ENCODE measurements at places on chromosomes 11 and 22. TPM values are rescaled to one million over a fixed set of nuclear protein-coding genes. Genes with fewer than 3 reads are reported as not detected.

DNA sequence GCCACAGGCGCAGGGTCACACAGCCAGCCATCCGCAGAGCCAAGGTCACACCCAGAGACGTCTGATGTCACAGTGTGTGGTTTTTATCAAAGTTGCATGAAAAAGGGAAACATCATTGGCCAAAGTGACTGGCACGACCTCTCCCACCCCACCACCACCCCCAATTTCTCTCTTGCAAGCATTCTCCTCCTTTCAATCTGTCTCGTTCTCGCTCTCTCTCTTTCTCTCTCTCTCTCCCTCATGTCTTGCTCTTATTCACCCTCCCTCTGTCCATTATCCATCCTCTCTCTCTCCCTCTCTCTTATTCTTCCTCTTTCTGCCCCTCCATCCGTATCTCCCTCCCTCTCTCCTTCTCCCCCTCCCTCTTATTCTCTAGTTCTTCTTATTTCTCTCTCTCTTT lies 40.6 kb downstream of the MN1 start:
- no peak overlapping the region for H3K4me3 ChIP-seq
- DNase-seq: peak; percentile 32
- no peaks in the 10 kb centered on the region for H3K36me3 ChIP-seq
- H3K27me3 ChIP-seq: peaks cover 2% of the 10 kb centered on the region
- H3K27ac ChIP-seq: no peak overlapping the region
- H3K4me1 ChIP-seq: no peaks in the 10 kb centered on the region

GRCh38 chr11:38648604-38649003 lies 2050.6 kb upstream of the RAG2 start:
- no peaks in the 10 kb centered on the region for H3K27me3 ChIP-seq
- H3K27ac ChIP-seq: no peak overlapping the region
- no peak for DNase-seq
- H3K4me3 ChIP-seq: no peak overlapping the region
- H3K4me1 ChIP-seq: no peaks in the 10 kb centered on the region
- no peaks in the 10 kb centered on the region for H3K36me3 ChIP-seq

DNA sequence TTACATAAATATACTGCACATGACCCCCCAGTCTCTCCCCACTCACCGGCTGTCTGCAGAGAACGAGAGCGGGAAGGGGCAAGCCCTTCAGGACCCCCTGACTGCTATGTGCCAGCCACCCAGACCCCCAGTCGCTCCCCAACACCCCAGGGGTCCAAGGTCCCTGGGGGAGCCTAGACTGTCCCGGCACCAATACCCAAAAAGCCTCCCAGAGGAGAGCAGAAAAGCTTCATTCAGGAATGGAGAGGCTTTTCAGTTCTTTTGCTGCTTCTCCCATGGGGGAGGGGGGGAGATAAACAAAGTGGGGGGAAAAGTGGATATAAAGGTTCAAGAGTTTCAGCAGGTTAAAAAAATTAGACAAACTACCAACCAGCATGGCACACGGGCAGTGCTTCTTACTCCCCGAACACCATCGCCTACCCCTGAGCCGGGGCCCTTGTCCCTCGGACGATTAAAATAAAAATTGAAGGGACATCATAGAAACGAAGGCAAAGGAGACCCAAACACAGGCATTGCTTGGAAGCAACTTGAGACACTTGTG lies 1.3 kb downstream of the CSNK1E start:
- peak; percentile 93 for DNase-seq
- H3K4me1 ChIP-seq: peaks cover 54% of the 10 kb centered on the region
- H3K36me3 ChIP-seq: peaks cover 23% of the 10 kb centered on the region
- peak overlapping the region; percentile 94 for H3K27ac ChIP-seq
- H3K4me3 ChIP-seq: peak overlapping the region; percentile 94

DNA sequence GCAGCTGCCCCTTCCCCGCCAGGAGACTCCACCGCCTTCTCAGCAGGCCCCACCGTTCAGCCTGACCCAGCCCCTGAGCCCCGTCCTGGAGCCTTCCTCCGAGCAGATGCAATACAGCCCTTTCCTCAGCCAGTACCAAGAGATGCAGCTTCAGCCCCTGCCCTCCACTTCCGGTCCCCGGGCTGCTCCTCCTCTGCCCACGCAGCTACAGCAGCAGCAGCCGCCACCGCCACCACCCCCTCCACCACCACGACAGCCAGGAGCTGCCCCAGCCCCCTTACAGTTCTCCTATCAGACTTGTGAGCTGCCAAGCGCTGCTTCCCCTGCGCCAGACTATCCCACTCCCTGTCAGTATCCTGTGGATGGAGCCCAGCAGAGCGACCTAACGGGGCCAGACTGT lies 42.6 kb downstream of the PPP2R1B start:
- DNase-seq: no peak
- H3K27ac ChIP-seq: no peak overlapping the region
- H3K27me3 ChIP-seq: no peaks in the 10 kb centered on the region
- peaks cover 69% of the 10 kb centered on the region for H3K36me3 ChIP-seq

- DNase-seq: no peak
- H3K27ac ChIP-seq: no peak overlapping the region
- H3K27me3 ChIP-seq: no peaks in the 10 kb centered on the region
- H3K36me3 ChIP-seq: no peaks in the 10 kb centered on the region
- no peaks in the 10 kb centered on the region for H3K4me1 ChIP-seq
- no peak overlapping the region for H3K4me3 ChIP-seq
These were observed 32.8 kb downstream of the MS4A2 start for GRCh38 chr11:60121264-60121663.

- no peak overlapping the region for H3K27ac ChIP-seq
- no peaks in the 10 kb centered on the region for H3K27me3 ChIP-seq
- no peaks in the 10 kb centered on the region for H3K36me3 ChIP-seq
- peaks cover 27% of the 10 kb centered on the region for H3K4me1 ChIP-seq
These were observed 13.9 kb downstream of the CD82 start for GRCh38 chr11:44579302-44579761.

DNA sequence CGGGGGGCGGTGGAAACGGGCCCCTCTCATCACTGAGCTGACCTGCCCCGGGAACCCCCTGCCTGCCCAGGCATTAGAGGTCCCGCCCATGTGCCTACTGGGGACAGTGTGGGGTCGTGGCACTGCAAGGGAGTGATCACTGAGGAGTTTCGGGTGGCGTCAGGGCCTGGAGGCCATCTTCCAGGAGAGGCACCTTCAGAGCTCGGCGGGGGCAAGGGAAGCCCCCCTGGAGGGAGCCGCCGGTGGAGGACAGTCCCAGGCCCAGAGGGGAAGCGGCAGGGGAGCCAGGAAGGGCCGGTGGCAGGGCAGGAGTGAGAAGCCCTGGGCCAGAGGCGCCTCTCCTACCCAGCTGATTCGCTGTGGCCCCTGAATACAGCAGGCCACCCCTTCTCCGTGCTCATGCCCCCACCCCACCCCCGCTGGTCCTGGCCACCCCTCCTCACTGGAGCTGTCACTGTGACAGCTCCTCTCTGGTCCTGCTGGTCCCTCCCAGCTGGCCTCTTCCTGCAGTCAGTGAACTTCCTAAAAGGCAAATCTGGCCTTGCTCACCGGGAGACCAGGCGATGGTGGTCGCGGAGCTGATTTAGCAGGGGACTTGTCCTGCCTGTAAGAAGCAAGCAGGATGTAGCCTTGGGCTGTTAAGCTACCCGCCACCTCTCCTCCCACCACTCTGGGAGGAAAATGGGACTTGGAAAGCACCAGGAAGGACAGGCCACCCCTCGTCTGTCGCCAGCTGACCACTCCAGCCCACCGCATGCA lies 2.0 kb upstream of the MAPK11 start:
- no peak for DNase-seq
- no peaks in the 10 kb centered on the region for H3K27me3 ChIP-seq
- no peak overlapping the region for H3K27ac ChIP-seq

- H3K4me1 ChIP-seq: peaks cover 13% of the 10 kb centered on the region
- H3K36me3 ChIP-seq: no peaks in the 10 kb centered on the region
- peak overlapping the region; percentile 58 for H3K27ac ChIP-seq
- no peak for DNase-seq
- H3K27me3 ChIP-seq: no peaks in the 10 kb centered on the region
These were observed 49.0 kb downstream of the RPUSD4 start for GRCh38 chr11:126162306-126163030.

DNA sequence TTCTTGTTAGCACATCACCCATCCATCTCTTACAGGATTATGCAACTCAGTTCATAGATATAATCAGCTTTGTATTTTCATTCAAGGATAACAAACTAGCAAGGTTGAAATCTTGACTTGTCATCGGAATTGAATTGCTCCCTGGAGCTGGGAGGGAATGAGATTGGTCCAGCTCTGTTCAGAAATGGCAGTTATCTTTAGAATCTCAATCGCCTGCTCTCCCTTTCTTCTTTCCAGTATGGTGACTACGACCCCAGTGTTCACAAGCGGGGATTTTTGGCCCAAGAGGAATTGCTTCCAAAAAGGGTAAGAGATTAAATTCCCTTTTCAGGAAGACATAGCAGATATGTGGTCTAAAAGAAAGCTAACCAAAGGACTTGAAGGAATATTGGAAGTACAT lies 51.0 kb downstream of the NF2 start:
- H3K27me3 ChIP-seq: no peaks in the 10 kb centered on the region
- no peak overlapping the region for H3K27ac ChIP-seq
- H3K4me1 ChIP-seq: no peaks in the 10 kb centered on the region
- no peak overlapping the region for H3K4me3 ChIP-seq
- peaks cover 34% of the 10 kb centered on the region for H3K36me3 ChIP-seq

DNA sequence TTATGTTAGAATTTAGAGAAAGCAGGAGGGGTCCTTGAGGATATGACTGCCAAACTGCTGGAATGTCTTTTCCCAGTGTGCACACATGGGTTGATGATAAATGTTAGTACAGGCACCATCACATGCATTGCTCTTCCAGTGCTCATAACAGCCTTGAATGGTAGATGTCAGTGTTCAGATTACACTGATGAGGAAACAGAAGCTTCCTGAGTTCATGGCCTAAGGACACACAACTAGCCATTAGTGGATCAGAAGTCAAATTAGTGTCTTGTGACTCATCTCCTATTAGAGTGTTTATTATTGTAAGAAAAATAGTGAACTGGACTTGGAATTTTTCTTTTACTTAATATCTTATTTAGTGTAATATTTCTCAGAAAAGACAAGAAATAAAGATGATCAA lies 241.5 kb downstream of the DDX10 start:
- H3K36me3 ChIP-seq: no peaks in the 10 kb centered on the region
- H3K27ac ChIP-seq: peak overlapping the region; percentile 33
- H3K27me3 ChIP-seq: no peaks in the 10 kb centered on the region
- DNase-seq: peak; percentile 31
- peaks cover 19% of the 10 kb centered on the region for H3K4me1 ChIP-seq

DNA sequence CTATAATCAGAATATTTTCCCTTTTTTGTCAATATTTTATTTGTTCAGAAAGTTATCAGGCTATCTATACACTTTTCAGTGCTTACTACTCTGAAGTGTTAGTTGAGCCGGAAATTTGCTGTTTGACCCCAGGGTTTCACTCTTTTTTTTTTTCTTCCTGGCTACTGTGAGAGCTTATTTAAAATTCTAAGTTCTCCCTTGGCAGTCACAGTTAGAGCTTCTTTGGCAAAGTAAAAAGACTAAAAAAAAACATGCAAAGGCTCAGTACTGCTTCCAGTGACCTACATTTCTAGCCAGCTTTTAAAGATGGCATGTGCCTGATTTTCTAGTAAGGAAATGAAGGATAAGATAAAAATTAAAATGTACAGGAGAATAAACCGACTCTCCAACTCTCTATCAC lies 48.4 kb downstream of the ELP4 start:
- H3K27me3 ChIP-seq: no peaks in the 10 kb centered on the region
- H3K4me1 ChIP-seq: no peaks in the 10 kb centered on the region
- no peak for DNase-seq
- no peaks in the 10 kb centered on the region for H3K36me3 ChIP-seq

DNA sequence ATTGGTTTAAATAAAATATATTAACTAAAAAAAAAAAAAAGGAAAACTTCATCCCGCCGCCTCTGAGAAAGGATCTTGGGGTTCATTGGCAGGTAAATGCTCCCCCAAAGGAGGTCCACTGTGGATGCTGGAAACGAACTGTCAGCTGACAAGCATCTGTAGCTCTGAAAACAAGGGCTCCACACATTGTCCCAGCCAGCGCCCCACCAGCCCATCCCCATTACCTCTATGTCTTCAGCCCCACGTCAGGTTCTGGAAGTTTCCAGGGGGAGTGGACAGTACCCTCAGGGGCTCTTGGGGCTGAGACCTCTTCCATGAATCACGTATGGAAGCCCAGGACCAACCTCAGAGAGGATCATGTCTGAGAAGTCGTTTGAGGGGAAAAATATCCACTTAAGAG lies 66.4 kb upstream of the WNT7B start:
- peaks cover 32% of the 10 kb centered on the region for H3K4me1 ChIP-seq
- no peaks in the 10 kb centered on the region for H3K27me3 ChIP-seq
- H3K36me3 ChIP-seq: peaks cover 3% of the 10 kb centered on the region
- no peak for DNase-seq

GRCh38 chr22:32052936-32053791 lies 10.1 kb downstream of the SLC5A1 start:
- H3K27ac ChIP-seq: no peak overlapping the region
- H3K4me3 ChIP-seq: no peak overlapping the region
- peaks cover 8% of the 10 kb centered on the region for H3K27me3 ChIP-seq
- H3K36me3 ChIP-seq: no peaks in the 10 kb centered on the region

DNA sequence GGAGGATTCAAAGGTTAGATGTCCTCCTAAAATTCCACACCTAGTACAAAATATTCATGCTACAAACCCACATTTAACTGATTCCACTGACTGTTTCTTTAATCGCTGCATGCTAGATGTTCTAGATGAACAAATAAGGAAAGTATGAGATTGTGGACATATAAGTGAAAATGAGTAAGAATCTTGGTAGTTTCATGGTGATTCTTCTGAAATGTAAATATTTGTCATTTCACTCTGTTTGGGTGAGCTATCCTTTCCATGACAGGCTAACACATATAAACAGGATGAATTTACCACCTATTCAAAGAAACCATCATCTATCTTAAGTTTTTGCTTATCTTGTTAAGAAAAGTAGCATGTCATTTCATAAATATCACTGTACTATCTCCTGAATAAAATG lies 14.8 kb downstream of the OR5B3 start:
- DNase-seq: peak; percentile 71
- H3K4me1 ChIP-seq: peaks cover 35% of the 10 kb centered on the region
- H3K27ac ChIP-seq: no peak overlapping the region
- no peak overlapping the region for H3K4me3 ChIP-seq
- H3K27me3 ChIP-seq: no peaks in the 10 kb centered on the region

- H3K36me3 ChIP-seq: peaks cover 30% of the 10 kb centered on the region
- DNase-seq: no peak
- H3K4me1 ChIP-seq: peaks cover 18% of the 10 kb centered on the region
- H3K27ac ChIP-seq: no peak overlapping the region
These were observed 31.6 kb upstream of the HMOX1 start for GRCh38 chr22:35349368-35349703.

- H3K36me3 ChIP-seq: no peaks in the 10 kb centered on the region
- H3K4me3 ChIP-seq: no peak overlapping the region
- H3K27me3 ChIP-seq: peaks cover 32% of the 10 kb centered on the region
- DNase-seq: peak; percentile 79
- no peak overlapping the region for H3K27ac ChIP-seq
- no peaks in the 10 kb centered on the region for H3K4me1 ChIP-seq
These were observed 10.2 kb upstream of the POU2F3 start for GRCh38 chr11:120229451-120230424.

HBD gene
- not detected for total RNA-seq

OR8A1 gene
- not detected for total RNA-seq

UPK3A gene
- total RNA-seq: not detected

RIC3 gene
- not detected for total RNA-seq

OR51B5 gene
- not detected for total RNA-seq

ARL2 gene
- total RNA-seq: 78.5 TPM

E2F8 gene
- 0.36 TPM for total RNA-seq
